ENCODE measurements at places on chromosomes 2 and 18.

DNA sequence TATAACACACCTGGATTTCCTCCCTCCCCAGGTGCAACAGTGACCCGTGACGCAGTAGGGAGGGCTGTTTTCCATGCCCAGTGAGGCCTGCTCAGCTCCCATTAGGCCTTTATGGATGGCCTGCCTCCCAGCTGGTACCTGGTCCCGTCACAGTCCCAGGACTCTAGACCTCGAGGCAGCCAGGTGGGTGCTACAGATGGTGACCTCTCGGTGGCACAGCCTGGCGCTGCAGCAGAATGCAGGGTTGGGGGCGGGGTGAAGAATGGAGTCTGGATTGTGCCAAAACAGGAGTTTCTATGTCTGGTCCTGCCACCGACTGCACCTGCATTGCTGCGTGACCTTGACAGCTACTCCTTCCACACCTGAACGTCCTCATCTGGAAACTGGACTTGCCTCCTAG lies 18.0 kb upstream of the YWHAQ start:
- DNase-seq: no peak

DNA sequence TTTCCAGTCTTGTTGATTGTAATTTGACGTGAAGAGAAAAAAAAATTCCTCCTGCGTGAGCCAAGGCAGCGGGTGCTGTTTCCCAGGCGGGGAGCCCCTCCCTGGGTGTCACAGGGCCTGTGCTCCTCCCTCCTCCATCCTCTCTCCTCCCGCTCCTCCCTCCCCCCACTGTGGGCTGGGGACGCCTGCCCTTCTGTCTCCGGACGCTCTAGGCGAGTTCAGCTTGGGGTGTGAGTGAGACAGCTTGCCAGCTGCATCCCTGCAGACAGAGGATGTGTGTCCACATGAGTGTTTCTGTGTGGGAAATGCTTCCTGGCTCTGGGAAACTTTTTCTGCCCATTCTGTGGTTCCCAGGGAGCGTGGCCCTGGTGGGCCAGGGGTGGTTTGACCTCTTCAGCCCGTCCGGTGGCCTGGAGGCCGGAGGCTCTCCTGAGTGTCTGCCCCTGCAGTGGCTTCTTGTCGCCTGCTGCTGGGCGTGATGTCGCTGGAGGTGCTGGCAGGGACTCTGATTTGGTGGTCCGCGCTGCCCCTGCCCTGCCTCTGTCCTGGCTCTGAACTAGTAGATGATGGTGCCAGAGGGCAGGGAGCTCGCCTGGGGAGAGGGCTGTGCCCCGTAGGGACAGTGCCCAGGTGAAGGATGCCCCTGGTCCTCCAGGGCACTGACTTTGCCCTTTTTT lies 96.4 kb downstream of the USP40 start:
- no peak for DNase-seq

DNA sequence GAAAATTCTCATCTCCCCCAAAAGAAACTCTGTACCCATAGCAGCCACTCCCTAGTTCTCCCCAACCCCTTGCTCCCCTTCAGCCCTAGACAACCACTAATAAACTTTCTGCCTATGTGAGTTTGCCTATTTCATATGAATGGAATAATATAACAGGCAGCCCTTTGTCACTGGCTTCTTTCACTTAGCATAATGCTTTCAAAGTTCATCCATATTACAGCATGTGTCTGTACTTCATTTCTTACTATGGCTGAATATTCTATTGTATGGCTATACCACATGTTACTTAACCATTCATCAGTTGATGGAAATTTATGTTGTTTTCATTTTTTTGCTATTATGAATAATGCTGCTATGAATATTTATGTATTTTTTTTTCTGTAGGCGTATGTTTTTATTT lies 442.9 kb downstream of the SLC4A3 start:
- no peak for DNase-seq

GRCh38 chr2:3349211-3349693 lies 28.4 kb downstream of the EIPR1 start:
- no peak for DNase-seq

- no peak for DNase-seq
Observed at GRCh38 chr2:134609924-134610513, 108.8 kb downstream of the TMEM163 start.

GRCh38 chr18:9178557-9178956 lies 42.0 kb downstream of the ANKRD12 start:
- no peak for DNase-seq

GRCh38 chr2:9306911-9307310 lies 100.3 kb downstream of the ASAP2 start:
- no peak for DNase-seq

GRCh38 chr2:72211350-72211749 lies 63.7 kb upstream of the CYP26B1 start:
- no peak for DNase-seq

DNA sequence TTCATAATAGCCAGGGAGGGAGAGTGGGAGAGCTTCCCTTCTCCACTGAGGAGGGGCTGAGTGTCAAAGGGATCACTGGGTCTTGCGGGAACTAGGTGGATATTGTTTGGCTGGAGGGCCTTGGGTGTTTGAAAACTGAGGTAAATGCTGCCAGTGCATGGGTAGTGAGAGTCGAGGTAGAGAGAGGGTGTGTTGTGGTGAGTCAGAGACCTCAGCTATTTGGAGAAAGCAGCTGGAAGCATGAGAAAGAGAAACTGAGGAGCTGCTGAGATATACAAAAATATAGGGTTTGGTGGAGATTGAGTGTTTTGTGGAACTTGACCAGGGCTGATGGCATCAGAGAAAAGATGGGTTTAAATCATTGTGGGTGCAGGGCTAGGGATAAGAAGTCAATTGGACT lies 127.0 kb upstream of the CCDC195 start:
- DNase-seq: no peak

DNA sequence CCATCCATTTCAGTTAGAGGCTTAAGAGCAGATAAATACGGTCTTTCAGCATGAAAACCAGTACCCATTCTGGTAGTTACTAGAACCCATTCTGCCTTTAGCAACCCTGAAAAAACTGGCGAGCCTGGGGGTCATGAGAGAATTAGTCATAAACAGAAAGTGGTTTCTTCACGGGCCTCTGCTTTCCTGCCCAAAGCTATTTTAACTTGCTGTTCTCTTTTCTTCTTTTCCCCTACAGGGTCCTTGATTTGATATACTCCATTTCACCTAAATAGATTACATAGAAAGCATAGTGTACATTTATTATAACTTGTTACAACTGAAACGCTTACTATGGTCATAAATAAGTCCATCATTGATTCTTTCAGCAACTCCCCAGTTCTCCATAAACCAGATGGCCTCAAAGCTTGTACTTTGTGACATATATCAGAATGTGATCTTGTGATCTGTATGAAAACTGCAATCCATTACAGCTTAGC lies 48.3 kb downstream of the WDFY1 start:
- DNase-seq: no peak

GRCh38 chr18:76252880-76253279 lies 242.2 kb downstream of the ZNF516 start:
- no peak for DNase-seq

- no peak for DNase-seq
Observed at GRCh38 chr18:57705011-57705410, 83.4 kb upstream of the NARS1 start.

GRCh38 chr18:39441648-39442047 lies 1876.0 kb upstream of the CELF4 start:
- DNase-seq: no peak

- no peak for DNase-seq
Observed at GRCh38 chr2:170248574-170249393, 70.8 kb downstream of the MYO3B start.
